A549 treated with AZD2906 at 1 μM for 4 hours (cell line): ENCODE measurements at places on chromosomes 6 and 20. TPM values are rescaled to one million over a fixed set of nuclear protein-coding genes. Genes with fewer than 3 reads are reported as not detected.

Gene DOK5
- total RNA-seq: not detected in 5 replicates

Gene RBM24
- 4.7 to 6.0 TPM (median 5.3 TPM) in 5 replicates for total RNA-seq

Gene ZNF165
- 0.74 to 0.99 TPM (median 0.85 TPM) in 5 replicates for total RNA-seq

Gene PREX1
- 13.5 to 17.3 TPM (median 14.9 TPM) in 5 replicates for total RNA-seq

Gene IFT52
- total RNA-seq: 27.5 to 36.0 TPM (median 30.5 TPM) in 5 replicates

Gene ARFGEF2
- total RNA-seq: 12.0 to 15.9 TPM (median 13.7 TPM) in 5 replicates

Gene CRIP3
- total RNA-seq: 0.27 to 0.62 TPM (median 0.37 TPM) in 5 replicates

Gene ARMH2
- not detected in 5 replicates for total RNA-seq

Gene MCM3
- total RNA-seq: 71.3 to 86.5 TPM (median 75.7 TPM) in 5 replicates

Gene CST5
- not detected in 5 replicates for total RNA-seq

Gene TMX4
- total RNA-seq: 17.5 to 21.4 TPM (median 17.5 TPM) in 5 replicates

Gene MRAP2
- total RNA-seq: 1.2 to 1.8 TPM (median 1.6 TPM) in 5 replicates

Gene ADTRP
- total RNA-seq: 0.26 to 0.92 TPM (median 0.53 TPM) in 5 replicates

Gene CEP85L
- 1.1 to 1.7 TPM (median 1.6 TPM) in 5 replicates for total RNA-seq

Gene POU3F2
- total RNA-seq: 0.01 to 0.02 TPM in 2 of 5 replicates, not detected in the others

Gene STMND1
- not detected in 5 replicates for total RNA-seq

Gene PLCB1
- 0.33 to 0.94 TPM (median 0.57 TPM) in 5 replicates for total RNA-seq

Gene GCM1
- total RNA-seq: 0.02 to 0.03 TPM in 2 of 5 replicates, not detected in the others

Gene SF3B5
- total RNA-seq: 177 to 233 TPM (median 223 TPM) in 5 replicates

Gene CCN6
- not detected in 5 replicates for total RNA-seq

Gene ATP6V1G2
- 0.62 to 1.1 TPM (median 0.93 TPM) in 5 replicates for total RNA-seq

Gene VWA7
- total RNA-seq: 1.3 to 1.9 TPM (median 1.5 TPM) in 5 replicates

Gene TMEM200A
- total RNA-seq: 0.01 to 0.08 TPM (median 0.05 TPM) in 5 replicates

Gene ULBP2
- 2.9 to 4.6 TPM (median 3.3 TPM) in 5 replicates for total RNA-seq
